NCI-H2171 (cell line): ENCODE measurements at places on chromosomes 7 and 10.

- no peak for DNase-seq
Observed at GRCh38 chr10:108141064-108141463, 976.6 kb upstream of the SORCS1 start.

DNA sequence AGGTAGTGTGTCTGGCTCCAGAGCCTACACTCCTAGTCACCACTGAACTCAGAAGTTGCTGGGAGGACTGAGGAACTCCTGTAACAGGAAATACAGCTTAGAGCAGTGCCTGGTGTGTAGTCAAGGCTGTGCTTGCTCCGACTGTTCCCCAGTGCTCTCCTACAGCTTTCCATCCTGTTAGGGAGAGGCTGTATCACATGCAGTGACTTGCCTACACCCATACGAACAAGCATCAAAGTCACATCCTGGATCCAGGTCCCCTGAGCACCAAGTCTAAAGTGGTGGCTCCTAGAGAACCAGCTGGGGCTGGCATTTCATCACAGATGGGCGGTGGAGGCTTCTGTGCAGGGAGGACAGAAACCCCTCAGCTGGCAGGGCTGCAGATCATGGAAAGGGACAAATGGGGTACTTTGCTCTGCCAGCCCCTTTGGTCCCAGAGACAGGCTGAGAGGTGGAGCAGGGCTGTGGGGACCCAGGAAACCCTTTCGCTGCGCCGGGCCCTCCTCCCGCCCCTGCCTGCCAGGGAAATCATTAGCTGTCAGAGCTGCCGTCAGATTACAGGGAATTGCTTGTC is 7.7 kb downstream of the ASB10 start:
- peak; percentile 7 for DNase-seq

GRCh38 chr7:26532471-26532870 is 240.8 kb downstream of the SNX10 start:
- DNase-seq = no peak

DNA sequence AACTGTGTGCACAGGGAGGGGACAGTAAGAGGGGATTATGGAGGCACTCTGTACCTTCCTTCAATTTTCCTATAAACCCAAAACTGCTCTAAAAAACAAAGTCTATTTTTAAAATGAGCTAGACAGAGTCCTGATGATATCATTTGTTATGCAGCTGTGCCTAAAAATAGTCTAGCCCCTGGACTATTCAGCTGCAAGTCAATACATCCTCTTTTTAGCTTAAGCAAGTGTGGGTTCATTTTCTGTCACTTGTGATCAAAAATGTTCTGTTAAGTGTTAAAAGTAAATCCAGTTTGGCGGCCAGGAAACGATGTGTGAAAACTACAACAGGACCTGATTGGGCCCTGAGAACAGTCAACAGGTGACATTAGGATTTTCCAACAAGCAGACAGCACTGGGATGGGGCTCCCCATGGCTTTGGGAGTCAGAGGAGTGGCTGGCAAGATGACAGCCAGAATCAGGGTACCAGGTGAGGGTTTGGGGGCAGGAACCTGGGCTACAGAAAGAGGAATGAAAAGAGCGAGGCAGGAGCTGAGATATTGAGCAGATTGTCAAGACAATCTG is 33.9 kb downstream of the FAM107B start:
- DNase-seq = no peak

- DNase-seq = no peak
Observed at GRCh38 chr7:101635484-101635883, 6.4 kb upstream of the MYL10 start.

- DNase-seq = no peak
Observed at GRCh38 chr7:139867847-139868246, 38.8 kb downstream of the TBXAS1 start.

- DNase-seq = peak; percentile 43
Observed at GRCh38 chr7:14321947-14322346, 332.5 kb upstream of the ETV1 start.

DNA sequence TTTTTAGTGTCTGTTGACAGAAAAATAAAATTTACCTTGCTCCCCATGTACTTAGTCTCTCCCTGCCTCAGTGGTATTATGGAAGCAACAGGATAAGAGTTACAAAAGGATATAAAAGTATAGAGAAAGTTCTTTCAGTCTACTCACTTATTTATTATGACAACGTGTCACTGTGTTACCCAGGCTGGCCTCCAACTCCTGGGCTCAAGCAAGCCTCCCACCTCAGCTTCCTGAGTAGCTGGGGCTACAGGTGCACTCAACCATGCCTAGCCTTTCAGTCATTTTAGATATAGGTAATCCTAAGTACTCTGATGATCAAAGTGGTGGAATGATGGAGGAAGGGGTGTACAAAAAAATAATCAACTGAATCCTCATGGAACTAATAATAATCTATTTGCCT is 215.2 kb upstream of the MKLN1 start:
- DNase-seq = no peak

- DNase-seq = no peak
Observed at GRCh38 chr7:100157334-100158228, 942 bp downstream of the TRAPPC14 start.

DNA sequence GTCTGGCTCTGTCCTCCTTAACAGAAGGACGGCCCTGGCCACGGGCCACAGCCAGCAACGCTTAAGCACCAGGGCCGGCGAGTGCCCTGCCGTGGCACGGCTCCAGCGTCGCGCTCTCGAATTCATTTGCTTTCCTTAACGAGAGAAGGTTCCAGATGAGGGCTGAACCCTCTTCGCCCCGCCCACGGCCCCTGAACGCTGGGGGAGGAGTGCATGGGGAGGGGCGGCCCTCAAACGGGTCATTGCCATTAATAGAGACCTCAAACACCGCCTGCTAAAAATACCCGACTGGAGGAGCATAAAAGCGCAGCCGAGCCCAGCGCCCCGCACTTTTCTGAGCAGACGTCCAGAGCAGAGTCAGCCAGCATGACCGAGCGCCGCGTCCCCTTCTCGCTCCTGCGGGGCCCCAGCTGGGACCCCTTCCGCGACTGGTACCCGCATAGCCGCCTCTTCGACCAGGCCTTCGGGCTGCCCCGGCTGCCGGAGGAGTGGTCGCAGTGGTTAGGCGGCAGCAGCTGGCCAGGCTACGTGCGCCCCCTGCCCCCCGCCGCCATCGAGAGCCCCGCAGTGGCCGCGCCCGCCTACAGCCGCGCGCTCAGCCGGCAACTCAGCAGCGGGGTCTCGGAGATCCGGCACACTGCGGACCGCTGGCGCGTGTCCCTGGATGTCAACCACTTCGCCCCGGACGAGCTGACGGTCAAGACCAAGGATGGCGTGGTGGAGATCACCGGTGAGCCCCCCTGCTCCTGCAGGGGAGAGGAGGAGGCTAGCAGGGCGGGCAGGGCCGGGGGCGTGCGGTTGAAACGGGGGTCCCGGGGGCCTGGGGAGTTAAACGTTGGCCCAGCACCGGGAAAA is at the start of gene HSPB1:
Gene HSPB1, plus strand, starts transcription at position 327 of the 855 bp plus-strand sequence. Its CDS starts 40 bp downstream, at position 367.
- DNase-seq = no peak

DNA sequence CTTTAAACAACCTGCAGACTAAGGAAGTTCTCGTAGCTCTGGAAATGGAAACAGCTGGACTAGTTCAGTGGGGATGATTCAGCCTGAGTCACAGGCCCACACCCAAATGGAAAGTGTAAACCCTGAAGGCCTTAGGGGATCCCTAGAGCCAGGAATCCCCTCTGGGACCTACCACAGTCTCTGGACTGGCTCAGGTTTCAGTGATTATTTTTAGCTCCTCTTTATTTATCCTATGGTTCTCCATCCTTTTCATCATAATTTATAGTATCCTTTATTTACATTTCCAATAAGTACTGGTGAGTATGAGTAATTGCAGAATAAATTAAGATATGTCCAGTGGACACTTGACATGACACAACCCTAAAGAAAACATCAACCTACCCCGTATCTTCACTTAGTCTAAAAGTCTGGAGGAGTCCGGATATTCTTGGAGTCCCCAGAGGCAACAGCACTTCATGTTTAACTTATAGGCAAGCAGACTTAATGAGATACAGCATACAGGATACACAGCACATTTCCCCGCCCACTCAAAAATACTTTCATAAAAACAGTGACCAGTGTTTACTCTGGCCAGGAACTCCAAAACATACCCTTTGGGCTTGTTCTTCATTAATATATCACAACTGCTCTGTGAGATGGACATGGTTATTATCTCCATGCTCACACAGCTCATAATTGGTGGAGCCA is 28.4 kb upstream of the SEMA3E start:
- no peak for DNase-seq

GRCh38 chr10:105025092-105025491 is 384.0 kb downstream of the SORCS3 start:
- no peak for DNase-seq

- no peak for DNase-seq
Observed at GRCh38 chr10:74238031-74238431, 87.0 kb downstream of the ADK start.

DNA sequence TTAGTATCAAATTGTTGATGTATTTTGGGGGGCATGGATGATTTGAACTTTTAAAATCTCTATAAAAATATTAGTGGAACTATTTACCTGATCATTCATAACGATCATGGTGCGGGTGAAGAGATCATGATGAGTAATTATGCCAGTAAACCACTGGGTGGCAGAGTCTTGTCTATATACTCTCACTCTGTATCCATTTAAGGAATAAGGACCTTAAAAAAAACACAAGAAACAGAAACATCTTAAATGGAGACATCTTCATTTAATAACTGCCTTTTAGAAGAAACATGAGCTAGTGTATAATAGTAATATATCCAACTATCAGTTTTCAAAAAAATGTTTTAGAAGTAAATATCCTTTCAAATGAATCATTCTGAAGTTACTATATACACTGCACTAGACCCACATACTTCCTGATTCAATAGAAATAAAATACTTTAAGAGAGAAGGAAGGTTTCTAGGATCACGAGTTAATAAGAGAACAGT is 84.0 kb downstream of the NRBF2 start:
- DNase-seq = peak; percentile 7

GRCh38 chr7:120714945-120715344 is 143.0 kb downstream of the TSPAN12 start:
- DNase-seq = no peak

- no peak for DNase-seq
Observed at GRCh38 chr10:46235705-46236545, 50.9 kb upstream of the ANTXRL start.

DNA sequence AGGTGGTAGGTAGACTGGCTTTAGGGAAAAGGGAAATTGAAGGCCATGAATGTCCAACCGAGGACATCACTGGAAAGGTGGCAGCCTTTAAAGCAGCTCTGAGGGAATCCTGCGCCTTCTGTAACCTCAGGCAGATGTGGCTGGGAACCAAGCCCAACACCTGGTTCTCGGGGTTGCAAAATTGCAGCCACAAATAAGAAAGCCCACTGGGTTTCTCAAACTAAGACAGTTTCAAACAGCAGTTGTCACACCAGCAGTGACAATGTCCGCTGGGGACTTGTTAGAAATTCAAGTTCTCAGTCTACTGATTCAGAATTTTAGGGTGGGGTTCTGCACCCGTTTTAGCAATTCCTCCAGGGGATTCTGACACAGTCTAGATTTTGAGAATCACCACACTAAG is 42.7 kb upstream of the STEAP1B start:
- DNase-seq = no peak

DNA sequence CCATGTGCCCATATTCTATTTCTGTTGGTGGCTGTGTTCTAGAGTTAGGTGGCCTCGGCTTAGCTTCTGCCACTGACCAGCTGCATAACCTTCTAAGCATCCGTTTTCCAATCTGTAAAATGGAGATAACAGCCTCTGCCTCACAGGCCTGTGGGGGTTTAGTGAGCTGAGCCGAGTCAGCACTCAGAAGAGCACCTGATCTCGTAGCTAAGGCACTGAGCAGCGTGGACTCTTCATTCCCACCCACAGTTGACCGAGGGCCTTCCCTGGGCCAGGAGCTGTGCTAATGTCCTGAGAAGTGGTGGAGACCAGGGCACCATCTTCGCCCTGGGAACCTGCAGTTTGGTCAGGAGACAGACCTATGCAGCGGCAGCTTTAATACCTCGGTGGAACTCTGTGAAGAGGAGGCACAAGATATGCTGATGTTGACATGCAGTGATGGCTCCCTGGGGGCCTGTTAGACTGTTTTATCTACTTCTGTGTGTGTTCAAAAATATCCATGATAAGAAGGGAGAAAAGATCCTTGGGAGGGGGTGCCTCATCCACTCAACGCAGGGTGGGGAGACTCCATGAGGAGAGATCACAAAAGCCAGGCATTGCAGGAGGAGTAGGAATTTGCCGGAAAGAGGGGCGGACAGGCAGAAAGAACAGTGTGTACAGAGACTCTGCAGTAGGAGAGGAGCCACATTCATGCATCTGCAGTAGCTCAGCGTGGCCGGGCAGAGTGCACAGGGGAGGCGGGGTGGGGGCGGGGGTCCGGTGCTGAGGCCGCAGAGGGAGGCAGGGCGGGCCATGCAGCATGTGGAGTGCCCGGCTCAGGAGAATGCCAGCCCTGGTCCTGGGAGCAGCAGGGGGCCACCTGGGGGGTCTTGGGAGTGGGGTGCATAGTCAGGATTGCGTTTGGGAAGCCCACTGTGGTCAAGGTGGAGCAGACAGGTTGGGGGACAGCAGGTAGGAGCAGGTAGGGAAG is 136.8 kb downstream of the C10orf105 start:
- no peak for DNase-seq

GRCh38 chr7:46864716-46865115 is 717.2 kb downstream of the TNS3 start:
- no peak for DNase-seq

DNA sequence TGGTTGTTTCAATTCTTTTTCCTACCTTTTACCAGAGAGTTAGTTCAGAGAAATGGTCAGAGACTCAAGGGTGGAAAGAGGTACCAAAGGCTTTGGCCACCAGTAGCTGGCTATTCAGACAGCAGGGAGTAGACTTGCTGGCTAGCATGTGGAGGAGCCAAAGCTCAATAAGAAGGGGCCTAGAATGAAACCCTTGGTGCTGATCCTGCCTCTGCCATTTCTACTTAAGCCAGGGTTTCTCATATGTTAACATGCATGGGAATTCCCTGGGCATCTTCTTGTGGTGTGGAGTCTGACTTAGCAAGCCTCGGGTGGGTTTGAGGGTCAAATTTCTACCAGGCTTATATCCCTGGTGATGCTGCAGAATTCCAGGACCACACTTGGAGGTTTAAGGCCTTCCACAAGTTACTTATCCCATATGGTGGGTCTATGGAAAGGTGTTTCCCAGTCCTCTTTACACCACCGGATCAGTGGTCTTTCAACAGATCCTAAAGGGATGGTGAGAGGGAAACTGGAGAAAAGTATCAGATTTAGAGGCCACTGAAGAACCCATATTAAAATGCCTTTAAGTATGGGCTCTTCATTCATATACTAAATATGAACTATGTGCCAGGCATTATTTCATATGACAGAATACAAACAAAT is 3.2 kb downstream of the IL6 start:
- DNase-seq = no peak

DNA sequence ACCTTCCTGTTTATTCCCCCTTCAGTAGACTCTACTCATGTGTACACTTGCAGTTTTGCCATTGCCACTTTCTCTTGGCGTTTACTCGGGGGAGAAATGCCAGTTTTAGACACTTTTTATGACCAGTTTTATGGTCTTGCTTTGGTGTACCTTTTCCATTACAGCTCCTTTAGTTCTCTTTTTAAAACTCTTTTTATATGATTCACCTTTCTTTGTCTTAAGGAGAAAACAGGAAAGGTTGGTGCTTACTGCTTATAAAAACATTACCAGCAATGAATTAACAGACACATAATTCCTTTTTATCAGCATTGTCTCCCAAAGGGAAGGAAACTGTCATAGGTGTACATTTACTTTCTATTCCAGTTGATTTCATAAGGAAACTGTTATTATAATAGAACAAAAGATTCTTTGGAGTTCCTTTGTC is 11.9 kb downstream of the TSPAN13 start:
- DNase-seq = no peak

- peak; percentile 55 for DNase-seq
Observed at GRCh38 chr10:91210435-91210834, 10.0 kb upstream of the PCGF5 start.

GRCh38 chr7:138388673-138389491 is 71.2 kb upstream of the TRIM24 start:
- DNase-seq = no peak
